ENCODE measurements at places on chromosomes 12 and 14.
A peak's percentile ranks its signal among the peaks of the same experiment; 100 is the strongest.

- no peak for DNase-seq
Observed at GRCh38 chr14:95006051-95006450, 151.3 kb downstream of the DICER1 start.

- DNase-seq = no peak
Observed at GRCh38 chr14:51744372-51745130, 92.8 kb downstream of the FRMD6 start.

- DNase-seq = no peak
Observed at GRCh38 chr12:113097716-113098440, 37.7 kb downstream of the RASAL1 start.

GRCh38 chr14:94689218-94689984, 77.2 kb downstream of the SERPINA3 start:
- no peak for DNase-seq

DNA sequence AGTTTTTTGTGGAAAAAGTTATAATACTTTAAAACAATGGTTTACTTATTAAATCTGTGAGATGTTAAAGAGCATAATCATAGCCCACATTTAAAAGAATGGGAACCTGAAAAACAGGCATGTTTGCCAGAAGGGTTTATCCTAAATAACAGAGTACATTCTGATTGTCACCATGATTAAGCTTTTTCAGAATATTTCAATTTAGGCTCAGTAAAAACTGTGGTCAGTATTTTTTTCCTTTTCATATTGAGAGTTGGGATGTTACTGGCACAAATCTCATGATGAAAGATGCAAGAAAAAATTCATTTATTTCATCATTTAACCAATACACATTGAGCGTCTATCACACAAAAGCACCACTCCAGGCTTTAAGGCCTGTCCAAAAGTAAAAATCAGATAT, 18.6 kb downstream of the EPS8 start:
- no peak for DNase-seq

DNA sequence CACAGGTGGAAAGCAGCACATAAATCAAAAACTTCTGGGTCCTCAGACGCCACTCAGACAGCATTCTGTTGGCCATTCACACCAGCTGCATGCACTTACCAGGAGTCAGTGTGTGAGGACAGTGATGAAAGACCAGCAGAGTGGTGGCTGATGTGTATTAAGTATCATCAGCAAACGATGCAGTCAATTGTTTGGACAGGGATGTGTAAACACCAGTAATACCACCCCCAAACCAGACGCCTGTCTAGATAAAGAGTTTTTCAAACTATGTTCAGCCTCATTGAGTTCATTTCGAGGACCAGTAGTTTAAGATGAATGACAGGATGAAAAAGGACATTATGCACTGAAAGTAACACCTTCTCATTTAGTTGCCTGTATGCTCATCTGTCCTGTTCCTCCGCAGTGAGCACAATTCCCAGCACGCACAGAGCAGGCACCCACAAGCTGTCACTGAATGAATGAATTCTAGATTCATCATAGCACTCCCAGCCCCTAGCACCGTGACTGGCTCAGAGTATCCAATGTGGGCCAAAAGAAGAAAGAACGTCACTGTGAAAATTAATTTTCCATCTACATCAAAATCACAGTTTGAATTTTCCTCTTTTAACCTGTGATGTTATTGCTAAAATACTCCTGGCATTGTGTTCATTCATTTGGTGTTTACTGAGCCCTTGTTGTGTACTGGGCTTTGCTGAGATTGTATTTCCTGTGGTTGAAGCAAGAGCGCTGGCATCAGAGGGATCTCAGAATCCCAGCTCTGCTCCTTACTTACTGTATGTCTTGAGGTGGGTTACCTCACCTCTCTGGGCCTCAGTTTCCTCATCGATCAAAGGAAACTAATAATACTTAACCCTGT, 124.8 kb upstream of the NOS1 start:
- no peak for DNase-seq

- DNase-seq = no peak
Observed at GRCh38 chr12:75374971-75375370, 15.9 kb upstream of the GLIPR1L2 start.

DNA sequence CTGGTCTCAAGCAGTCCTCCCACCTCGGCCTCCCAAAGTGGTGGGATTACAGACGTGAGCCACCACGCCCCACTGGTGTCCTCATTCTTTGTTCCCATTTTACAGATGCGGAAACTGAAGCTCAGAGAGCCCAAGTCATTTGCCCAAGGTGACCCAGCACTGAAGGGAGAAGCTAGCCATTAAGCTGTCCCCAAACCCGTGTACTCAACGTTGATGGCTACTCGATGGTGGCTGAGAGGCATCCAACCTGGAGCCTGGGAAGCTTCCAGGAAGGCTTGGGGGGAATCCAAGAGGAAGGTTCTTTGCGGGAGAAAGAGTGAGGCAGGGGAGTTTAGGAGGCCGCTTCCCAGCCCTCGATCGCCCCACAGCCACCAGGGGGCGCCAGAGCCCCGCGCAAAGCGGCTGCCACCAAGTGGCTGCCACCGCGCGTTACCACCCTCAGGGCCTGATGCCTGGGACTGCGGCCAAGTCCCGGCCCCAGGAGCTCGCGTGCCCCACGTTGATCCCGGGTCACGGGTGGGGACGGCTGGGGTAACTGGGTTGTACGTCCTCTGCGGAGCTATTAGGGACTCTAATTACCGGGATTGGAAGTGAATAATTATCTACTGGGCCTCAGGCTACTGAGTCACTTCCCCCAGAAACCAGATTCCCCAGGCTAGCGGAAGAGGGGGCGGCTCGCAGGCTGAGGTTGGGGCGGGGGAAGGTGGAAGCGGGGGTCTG, 8.8 kb upstream of the SH2B3 start:
- DNase-seq = peak; percentile 70

DNA sequence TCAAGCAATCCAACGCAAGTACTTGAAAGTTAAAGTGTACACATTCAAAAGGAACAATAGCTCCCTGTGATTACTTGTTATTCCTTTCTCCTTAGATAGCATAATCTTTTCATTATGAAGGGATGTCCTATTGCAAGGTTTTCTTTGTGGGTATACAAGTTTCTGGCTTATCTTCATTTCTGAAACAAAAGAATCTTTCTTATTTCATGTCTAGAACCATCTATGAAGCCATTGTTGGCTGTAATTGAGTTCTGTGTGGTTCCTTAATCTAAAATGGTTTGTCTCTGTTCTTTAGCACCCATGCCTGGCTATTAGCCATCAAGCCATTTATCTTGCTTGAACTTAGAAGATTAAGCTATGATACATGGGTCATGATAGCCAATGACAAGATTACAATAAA, 95.0 kb downstream of the VEZT start:
- no peak for DNase-seq

- no peak for DNase-seq
Observed at GRCh38 chr14:77372304-77372841, 4.5 kb downstream of the TMED8 start.

DNA sequence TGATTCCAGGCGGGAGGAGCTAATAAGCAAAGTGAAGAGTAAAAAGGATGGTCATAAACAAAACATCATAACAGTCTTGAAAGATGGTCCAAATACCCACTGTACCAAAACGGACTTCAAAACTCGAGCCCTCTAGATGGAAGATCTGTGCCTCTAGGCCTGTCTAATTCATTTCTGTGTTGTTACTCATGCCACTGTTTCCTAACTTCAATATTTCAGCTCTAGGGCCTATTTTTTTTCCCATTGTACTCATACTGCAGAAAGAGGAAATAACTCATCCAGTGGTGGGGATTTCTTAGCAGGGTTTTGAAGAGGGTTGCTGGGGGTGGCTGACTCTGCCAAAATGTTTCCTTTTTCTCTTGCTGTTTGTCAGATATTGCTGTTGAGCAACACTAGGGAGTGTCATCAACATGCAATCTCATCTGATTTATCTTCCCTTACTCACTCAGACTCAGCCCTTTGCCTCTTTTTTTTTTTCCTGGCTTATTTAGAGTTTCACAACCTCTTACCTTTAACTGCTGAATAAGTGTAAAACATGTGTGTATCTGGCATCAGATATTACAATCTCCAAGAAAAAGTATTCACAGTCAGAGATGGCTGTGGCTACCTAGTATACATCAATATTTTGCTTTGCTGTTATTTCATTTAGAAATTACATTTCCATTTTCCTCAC, 189.6 kb downstream of the DUSP6 start:
- DNase-seq = no peak

- no peak for DNase-seq
Observed at GRCh38 chr12:51661836-51662235, 70.8 kb downstream of the SCN8A start.

- no peak for DNase-seq
Observed at GRCh38 chr12:5586201-5586600, 154.3 kb downstream of the NTF3 start.

GRCh38 chr12:85179680-85180270, 100.2 kb upstream of the ALX1 start:
- no peak for DNase-seq

DNA sequence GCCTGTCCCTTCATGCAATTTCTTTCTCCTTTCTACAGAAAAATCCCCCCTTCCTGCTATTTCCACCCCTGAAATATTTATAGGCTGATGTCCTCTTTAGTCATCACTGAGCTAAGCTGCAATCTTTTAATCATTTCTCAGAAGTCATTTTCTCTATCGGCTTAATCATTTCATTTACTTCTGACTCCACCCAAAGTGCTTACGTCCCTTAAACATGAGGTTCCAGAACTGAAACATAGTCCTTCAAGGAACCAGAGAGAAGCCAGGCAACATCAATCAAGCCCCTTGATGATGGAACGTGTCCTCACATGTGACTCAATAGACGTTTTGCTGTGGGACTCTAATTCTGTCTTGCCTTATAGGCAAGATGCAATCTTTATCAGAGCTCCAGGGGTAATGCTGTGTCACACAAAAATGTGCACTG, 148.7 kb upstream of the KRR1 start:
- no peak for DNase-seq

Measured in activated CD8-positive, alpha-beta memory T cell treated with anti-CD3 and anti-CD28 coated beads for 4 hours (primary cell).